Esophagus squamous epithelium (tissue), 5 donors: ENCODE measurements at places on chromosomes 2 and 18.

GRCh38 chr2:1672738-1673137, 71.6 kb downstream of the PXDN start:
- no peak for DNase-seq

- no peak for DNase-seq
Measured at GRCh38 chr2:101644842-101645383, 52.6 kb upstream of the MAP4K4 start.

DNA sequence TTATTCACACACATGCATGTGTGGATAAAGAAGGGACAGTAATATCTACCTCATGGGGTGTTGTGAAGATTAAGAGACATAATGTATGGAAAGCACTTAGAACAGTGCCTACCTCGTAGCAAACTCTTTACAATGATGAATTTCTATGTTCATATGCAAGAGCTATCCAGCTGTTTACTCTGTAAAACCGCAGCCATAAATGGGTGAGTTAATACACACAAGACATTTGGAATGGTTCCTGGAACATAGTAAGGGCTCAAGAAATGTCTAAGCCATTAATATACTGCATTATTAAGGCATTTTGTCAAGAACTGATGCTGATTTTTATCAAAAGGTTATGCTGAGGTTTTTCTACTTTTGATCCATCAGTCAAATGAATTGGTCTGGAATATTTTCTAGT, 1076.2 kb downstream of the TSN start:
- DNase-seq = no peak

DNA sequence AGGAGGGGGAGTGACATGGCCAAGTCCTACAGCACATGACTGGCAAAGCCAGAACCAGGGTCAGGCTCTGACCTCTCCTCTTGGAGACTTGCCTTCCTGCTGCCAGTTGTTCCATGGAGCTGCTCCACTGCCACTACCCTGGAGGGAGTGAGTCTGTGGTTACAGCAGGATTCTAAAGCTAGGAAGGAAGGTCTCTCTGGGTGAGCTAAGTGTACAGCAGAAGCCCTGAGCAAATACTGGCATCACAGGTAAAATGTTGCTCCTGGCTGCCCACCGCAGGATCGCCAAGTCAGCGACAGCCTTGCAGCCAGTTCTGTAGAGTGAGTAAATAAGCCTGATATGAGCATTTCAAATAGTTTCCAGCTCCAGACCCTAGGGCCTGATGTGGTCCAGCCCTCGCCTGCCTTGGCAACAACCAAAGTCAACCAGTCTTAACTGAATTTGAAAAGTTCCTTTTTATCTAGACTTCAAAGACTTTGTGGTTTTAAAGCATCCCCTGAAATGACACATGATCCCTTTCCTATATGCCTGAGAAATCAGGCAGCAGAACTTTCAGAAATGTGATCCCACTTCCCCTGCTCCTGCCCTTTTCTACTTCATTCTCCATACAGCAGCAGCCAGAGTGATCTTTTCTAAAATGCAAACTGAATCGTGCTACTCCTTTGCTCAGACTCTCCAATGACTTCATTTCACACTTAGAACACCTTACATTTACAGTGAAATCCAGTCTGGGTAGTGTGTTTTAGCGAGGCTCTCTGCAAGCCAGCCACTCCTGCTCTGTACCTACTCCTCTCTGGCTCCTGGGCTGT, 114.3 kb downstream of the MGAT5 start:
- no peak for DNase-seq

- no peak for DNase-seq
Measured at GRCh38 chr2:101022221-101022620, 20.1 kb downstream of the RPL31 start.

DNA sequence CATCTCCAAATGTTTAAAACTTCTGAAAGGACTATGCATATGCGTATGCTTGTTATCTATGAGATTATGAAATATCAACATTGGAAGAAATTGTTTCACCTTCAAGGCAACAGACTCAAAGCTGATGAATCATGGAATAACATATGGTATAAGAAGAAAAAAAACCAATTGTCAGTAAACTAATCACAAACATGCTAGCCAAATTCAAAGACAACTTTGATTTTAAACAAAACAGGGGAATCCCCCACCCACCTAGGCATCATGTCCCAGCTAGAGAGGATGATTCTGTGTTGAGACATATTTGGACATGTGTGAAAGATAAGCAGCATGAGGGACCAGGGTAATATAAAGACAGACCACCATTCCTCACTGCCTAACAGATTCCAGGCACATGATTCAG, 147.7 kb downstream of the WDPCP start:
- no peak for DNase-seq

DNA sequence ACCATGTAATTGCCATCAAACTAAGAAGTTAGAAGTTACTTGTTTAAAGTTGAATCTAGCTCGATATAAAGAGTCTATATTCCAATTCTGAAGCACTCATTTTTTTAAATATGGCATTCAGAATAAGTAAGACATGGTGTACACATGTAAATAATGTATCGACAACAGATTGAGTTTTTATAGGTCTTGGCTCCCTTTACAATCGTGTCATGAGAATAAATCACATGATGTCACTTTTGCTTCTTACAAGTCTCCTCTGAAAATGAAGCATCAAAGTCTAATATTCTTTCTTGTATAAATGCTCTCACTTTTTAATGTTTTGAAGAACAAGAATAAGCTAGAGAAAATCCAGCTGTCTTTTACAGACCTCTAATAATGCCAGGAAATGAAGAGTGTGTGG, 33.1 kb downstream of the LRP1B start:
- no peak for DNase-seq

GRCh38 chr18:56115071-56116015, 523.0 kb downstream of the TXNL1 start:
- no peak for DNase-seq

GRCh38 chr2:28093768-28094167, 203.2 kb downstream of the BABAM2 start:
- DNase-seq = no peak

- no peak for DNase-seq
Measured at GRCh38 chr18:26802330-26803200, 62.9 kb downstream of the AQP4 start.

DNA sequence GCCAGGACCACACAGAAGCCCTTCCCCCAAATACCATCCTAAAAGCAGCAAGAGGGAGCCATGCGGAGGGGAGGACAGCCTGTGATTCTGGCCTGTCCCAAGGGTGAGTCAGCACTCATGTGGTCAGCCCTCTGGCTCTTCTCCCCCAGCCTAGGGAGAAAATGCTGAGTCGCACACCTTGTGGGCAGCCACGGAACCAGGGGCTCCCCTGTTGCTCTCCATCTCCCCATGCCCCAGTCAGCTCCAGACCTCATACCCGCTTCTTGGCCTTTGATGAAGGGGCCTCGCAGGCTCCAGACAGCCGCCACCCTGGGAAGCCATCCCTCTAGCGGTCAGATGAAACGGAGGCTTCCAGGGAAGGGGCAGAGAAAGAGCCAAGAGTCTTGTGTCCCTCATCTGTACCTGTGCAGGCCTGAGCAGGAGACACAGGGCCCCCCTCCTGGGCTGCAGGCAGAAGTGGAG, 181.3 kb upstream of the SIX2 start:
- DNase-seq = no peak

- DNase-seq = no peak
Measured at GRCh38 chr2:219302412-219302968, 6.7 kb downstream of the PTPRN start.

GRCh38 chr2:32865399-32866068, 81.2 kb upstream of the LTBP1 start:
- no peak for DNase-seq

- DNase-seq = no peak
Measured at GRCh38 chr2:219441451-219442255, 7.0 kb downstream of the SPEG start.
